ENCODE measurements at places on chromosomes 3 and 15. TPM values are rescaled to one million over a fixed set of nuclear protein-coding genes. Genes with fewer than 3 reads are reported as not detected.

CCDC39 gene
- not detected for total RNA-seq

GOLGA8G gene
- total RNA-seq: not detected

COL8A1 gene
- not detected for total RNA-seq

KY gene
- not detected for total RNA-seq

ADGRG7 gene
- total RNA-seq: 26.5 TPM

ADAMTS17 gene
- 6.0 TPM for total RNA-seq

SMCO1 gene
- 0.13 TPM for total RNA-seq

SV2B gene
- total RNA-seq: not detected

SPTSSB gene
- total RNA-seq: not detected

BCHE gene
- total RNA-seq: not detected

SLC9C1 gene
- total RNA-seq: not detected

RPSA gene
- 1,654 TPM for total RNA-seq

TMEM266 gene
- total RNA-seq: not detected

STRC gene
- 0.52 TPM for total RNA-seq

ZNF80 gene
- 0.71 TPM for total RNA-seq

CAND2 gene
- total RNA-seq: 0.31 TPM

WNT5A gene
- total RNA-seq: not detected
